ENCODE measurements at places on chromosomes 1 and 21. TPM values are rescaled to one million over a fixed set of nuclear protein-coding genes. Genes with fewer than 3 reads are reported as not detected.

DNA sequence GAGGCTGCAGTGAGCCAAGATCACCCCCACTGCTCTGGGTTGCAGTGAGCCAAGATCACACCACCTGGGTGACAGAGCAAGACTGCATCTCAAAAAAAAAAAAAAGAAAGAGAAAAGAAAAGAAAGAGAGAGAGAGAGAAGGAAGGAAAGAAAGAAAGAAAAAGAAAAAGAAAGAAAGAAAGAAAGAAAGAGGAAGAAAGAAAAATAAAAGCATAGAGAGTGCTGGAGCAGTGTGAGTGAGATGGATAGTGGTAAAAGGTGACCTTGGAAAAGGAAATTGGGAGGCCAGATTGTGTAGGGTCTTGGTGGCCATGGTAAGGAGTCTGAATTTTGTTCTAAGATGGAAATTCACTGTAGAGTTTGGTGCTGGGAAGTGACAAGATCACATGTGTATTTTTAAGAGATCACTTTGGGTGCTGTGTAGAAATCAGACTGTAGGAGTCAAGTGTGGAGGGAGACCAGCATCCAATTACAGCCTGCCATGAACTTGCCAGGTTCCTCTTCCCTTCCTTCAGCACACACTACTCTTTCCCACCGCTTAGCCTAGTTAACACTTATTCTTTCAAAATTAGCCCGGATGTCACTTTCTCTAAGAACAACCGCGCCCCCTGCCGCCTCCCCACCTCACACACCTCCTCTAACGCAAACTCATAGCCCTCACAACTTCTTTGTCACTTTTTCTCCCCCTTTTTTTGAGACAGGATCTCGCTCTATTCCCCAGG is 17.9 kb downstream of the MTX1 start:
- DNase-seq = peak; percentile 92

DNA sequence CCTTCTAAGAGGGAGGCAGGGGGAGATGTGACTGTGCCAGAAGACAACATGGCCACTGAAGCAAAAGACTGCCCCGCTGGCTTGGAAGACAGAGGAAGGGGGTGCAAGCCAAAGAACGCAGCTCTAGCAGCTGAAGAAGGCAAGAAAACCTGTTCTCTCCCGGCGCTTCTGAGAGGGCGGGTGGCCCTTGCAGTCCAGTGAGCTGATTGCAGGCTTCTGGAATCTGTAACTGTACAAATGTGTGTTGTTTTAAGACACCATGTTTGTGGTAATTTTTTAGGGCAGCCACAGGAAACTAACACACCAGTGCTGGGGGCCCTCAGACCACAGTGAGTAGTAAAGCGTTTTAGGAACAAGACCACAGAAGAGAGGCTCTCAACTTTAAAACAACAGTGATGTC is 47.0 kb downstream of the CD46 start:
- DNase-seq = no peak

DNA sequence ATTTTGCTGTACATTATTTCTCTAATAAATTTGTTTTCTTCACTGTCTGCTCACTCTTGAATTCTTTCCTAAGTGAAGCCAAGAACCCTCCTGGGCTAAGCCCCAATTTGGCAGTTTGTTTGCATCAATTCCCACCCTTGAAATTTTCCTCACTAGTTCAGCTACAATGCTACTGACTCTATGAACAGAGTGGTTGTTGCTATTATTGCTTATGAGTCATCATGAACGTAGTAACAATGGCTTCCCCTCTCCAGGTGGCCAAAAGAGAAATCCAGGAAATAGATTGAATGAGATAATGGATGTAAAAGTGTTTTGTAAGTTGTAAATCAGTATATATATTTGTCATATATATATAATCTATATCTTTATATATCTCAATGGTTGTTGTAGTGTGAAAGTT is 193.0 kb downstream of the URB2 start:
- DNase-seq = no peak

DNA sequence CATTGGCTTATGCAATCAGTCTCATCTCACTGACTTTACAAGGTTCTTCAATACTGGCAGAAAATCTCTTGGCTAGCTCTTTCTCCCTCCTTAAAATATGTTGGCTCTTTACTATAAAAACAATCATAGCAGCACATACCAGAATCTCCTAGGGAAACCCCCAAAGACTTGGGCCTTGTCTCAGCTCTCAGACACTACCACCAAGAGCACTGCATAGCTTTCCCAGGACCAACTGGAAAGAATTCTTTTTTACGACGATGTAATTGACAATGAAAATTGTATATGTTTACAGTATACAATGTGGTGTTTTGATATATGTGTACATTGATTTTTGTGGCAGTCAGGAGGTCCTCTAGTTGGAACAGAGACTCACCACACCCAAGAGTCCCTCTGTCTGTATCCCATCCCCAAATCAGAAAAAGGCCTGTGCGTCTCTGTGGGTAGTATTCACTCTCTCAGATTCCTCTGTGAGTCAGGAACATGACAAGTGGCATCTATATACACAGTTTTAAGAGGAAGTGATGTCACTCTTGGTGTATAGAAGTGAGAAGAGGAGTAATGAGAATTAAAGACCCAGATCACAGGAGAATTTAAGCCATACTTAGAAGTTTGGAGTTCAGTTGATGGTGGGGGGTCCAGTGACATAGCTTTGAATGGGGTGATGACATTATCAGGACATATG is 21.1 kb downstream of the SMAP2 start:
- peak; percentile 65 for DNase-seq

- DNase-seq = peak; percentile 39
These were observed at the start of gene DDAH1 for GRCh38 chr1:85465099-85465785. DDAH1 (minus strand) TSS chr1:85465159; CDS start chr1:85465045, 114 bp downstream.

DNA sequence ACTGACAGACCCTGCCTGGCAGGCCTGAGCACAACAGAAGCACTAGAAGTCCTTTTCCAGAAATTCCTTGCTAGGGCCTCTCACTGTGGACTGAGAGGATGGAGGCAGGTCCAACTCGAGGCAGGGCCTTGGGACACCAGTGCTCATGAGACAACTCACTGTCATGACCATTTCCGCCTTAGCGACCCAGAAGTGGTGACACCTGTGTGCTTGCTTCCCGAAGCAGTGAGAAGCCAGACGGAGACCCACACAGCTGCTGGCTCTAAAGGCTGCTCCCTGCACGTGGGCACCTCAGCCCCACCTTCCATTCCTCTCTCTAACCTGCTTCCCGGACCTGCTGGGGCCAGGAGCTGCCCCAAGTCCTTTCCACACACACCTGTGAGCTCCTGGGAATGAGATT is 33.0 kb downstream of the KCNC4 start:
- peak; percentile 4 for DNase-seq

DNA sequence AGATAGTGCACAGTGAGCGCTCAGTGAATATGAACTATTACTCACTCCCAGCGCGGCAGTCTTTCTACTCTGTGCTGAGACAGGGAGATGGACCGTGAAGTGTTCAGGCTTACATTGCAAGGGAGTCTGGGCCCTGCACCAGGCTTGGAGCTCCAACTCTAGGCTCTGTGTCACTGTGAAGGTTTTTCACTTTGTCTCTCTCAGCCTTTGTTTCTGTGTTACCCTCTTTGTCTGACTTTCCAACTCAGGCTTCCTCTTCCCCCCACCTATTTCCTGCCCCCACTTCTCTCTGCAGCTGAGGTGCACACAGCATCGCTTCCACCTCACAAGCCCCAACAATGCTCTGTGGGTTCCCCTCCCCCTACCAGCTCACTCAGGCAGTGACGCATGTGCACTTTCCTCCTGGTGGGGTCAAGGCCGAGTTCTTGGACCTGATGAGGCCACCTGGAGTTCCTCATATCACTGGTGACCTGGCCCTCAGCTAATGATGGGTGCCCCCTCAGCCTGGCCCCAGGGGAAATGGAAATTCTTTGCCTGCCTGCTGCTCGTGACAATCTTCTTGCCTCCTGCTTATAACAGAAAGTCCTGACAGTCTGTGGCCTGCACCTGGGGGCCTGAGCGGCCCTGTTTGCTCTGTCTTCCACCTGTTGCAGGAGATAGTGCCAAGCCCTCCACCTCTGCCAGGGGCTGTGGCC is 1.1 kb upstream of the LCK start:
- DNase-seq = peak; percentile 91

DNA sequence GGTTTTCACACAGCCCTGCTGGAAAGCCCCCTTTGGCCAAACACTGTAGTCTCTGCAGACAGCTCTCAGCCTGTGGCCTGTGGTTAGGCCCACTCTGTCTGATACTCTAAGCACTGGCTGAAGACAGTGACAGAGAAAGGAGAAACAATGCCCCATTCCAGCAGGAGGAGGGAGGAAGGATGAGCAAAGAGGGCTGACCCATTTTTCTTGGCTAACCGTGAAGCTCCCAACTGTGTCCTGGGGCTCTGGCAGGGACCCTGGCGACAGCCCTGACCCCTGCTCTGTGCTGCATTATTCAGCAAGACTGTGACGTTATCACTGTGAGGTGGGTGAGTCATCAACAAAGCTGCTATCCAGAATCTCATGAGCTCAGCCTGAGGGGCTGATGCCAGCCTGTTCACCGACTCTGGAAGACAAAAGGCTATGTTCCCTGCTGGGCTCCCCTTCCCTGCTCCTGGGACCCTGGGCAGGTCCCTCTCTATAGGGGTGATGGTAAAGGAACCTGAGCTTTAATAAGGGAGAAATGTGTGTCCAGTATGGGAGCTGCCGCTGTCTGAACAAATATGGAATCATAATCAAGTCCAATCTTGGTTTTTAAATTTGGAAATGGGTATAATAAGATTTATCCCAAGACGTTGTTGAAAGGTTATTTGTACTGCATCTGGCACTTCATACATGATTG is 107.0 kb downstream of the RHOU start:
- no peak for DNase-seq

- DNase-seq = no peak
These were observed 64.3 kb upstream of the COL6A1 start for GRCh38 chr21:45917241-45917640.

DNA sequence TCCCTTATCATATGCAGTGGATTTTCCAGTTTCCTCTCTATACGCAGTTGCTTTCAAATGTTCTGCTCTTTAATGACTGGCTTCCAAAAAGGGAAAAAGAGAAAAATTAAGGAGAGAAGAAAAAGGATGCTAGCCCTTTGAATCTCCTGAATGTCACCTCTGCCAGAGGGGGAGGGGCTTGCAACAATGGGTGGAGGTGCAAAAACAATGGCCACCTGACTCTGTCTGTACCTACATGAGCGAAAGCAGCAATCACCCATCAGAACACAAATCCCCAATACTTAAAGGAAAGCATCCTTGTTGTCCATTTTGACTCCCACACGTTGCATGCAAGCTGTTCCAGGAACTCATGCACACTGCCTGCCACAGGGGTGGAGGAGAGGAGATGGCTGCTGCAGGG is 61.2 kb downstream of the CCDC30 start:
- DNase-seq = no peak

DNA sequence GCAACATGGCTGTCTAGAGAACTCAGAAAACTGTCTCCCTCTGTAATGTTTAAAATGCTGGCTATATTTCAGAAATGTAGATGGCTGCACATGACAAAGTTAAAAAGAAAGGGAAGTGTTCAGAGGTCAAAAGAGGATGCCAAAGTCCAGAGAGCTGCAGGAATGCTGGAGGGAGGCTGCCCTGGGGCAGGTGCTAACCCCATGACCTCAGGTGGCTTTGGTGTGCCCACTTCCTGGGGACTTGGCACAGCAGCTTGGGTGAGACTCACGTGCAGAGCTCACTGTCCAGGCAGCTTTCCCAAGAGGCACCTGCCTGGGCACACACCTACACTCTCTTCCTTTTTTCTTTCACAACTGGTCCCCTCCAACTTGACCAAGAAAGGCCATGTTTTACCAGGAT is 256.4 kb downstream of the KCNJ6 start:
- no peak for DNase-seq

DNA sequence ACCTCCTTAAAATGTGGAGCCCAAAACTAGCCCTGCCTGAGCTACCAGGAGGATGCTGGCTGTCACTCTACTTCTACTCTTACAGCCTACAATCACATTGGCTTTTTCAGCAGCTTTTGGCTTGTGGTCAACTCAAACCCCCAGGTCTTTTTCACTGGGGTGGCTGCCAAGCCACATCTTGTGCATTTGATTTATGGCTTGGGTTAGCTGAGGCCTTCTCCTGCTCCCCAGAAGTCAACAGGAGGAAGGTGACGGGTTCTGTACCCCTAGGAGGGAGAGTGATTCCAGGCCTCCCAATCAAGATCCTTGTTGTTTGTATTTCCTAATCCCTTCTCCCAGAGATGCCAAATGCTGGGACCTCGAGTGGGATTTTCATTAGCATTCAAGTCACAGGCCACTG is 124.3 kb downstream of the LACTBL1 start:
- no peak for DNase-seq

DNA sequence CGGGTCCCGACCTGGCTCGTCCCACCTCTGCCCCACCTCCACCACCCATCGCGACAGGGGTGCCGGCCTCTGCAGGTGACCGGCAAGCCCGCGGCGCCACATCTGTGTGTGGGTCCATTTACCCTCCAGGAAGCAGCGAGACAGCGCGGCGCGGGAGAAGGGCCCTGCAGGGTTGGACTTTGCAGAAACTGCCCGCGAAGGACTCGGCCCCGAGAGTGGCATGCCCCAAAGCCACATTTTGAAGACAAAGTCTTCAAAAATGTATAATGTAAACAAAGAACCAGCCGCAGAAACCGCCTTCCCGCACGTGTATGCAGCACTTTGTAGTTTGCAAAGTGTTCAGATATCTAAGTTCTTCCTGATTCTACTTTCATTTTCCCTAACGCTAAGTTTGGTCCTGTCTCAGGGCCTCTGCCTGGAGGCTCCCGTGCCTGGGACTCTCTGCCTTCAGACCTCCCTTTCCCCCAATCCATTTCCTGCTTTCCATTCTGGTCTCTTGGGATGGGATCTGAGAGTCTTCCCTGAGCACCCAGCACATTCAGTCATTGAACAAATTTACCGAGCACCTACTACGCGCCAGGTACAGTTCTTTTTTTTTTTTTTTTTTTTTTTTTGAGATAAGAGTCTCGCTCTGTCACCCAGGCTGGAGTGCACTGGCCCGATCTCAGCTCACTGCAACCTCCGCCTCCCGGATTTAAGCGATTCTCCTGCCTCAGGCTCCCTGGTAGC is 524 bp upstream of the TMCO4 start:
- DNase-seq = peak; percentile 73

DNA sequence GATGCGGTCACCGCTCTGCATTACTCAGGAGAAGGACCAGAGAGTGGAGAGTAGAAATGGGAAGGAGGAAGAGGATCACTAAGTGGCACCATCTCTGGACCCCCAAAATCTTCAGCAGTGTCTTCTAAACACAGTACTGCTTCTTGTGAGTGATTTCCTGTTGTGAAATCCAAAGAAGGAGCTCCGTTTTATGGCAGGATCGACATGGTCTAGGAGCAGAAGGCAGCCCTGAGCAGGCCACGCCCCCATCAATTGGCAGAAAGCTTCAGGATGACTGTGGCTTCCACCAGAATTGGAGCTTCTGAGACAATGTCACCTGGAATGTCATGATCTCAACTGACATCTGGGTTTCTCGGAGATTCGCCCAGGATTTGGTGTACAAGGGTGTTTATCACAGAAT is 171.5 kb downstream of the ADSS2 start:
- DNase-seq = no peak

- no peak for DNase-seq
These were observed 42.1 kb upstream of the DNAJC6 start for GRCh38 chr1:65267271-65267670.

The S100A1 gene
- not detected for total RNA-seq

The KLF17 gene
- not detected for total RNA-seq

The ANGPTL3 gene
- total RNA-seq = not detected

The FCGR3A gene
- total RNA-seq = not detected
